ENCODE measurements at places on chromosomes 6 and 20.

DNA sequence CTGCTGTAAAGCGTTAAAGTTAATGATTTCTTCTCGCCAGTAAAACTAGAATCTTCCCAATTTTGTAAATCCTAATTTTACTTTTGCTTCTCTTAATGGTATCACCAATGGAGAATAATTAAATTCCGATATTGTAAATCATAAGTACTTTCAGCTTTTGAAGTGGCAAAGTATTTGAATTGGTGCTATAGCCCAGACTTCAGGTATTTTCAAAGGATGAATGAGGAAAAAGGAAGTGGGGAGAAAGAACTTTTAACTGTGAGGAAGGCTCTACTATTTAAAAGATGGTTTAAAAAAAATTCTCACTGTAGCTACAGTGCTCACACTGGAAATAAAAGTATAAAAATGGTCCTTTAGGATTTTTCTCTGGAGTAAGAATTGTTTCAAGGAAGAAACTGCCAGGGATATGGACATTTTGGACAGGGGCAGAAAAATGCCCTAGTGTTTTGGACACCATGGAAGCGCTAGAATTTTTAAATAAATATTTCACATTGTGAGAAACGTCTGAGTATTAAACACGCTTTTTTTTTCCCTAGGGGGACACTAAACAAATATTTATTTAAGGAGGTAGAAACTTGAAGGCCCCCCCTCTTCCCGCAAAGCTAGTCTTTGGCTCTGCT lies 1.3 kb upstream of the TAB2 start:
- DNase-seq: no peak

DNA sequence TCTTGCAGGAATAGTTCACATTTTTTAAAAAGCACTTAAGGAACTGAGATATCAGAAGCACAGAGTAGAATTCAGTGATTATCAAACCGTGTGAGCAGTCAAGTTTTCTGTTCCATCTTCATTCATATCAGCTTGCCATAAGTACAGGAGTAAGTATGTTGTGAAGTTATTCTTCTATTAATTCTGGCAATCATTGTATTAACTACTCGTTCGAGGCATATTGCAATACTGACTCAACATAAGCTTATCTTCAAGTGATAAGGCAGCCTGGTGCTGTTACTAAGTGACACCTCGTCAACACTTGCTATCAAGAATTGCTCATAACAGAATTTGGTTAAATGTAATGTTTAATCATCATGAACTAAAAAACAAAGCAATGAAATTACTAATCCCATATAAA lies 75.7 kb upstream of the SNX9 start:
- no peak for DNase-seq

DNA sequence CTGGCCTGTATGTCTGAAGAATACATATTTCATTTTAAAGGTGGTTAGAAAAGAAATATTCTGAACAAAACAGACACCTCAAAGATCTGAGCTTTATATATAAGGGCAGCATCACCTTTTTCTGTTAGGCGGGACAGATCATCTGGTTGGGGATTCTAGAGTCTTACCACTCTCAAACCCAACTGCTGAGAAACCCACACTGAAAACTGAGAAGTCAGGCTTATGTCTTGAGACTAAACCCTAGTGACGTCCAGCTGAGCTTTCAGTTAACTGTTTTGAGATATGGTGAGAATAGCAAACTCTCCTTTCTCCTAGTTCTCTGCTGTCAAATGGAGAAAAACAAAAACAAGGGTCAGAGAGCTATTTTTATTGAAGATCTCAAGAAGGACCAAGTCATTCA lies 63.7 kb upstream of the CCN6 start:
- DNase-seq: no peak

- no peak for DNase-seq
These were observed 642.1 kb downstream of the EPHA7 start for GRCh38 chr6:92777146-92777740.

DNA sequence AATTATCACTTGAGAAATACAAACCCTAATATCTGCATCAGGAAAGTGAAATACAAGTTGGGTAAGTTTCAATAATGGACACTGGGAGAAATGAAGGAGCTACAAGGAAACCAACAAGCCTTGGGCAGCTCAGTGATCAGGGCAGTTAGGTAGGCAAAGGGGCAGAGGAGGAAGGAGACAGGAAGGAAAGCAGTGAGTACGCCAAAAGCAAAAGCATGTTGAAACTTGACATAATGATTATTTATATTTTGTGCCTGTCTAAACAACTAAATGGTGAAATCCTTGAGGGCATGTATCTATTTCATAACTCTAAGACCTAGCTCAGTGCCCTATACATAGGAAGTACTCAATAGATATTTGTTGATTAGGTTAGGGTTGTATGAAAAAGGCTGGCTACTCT lies 23.3 kb downstream of the PXT1 start:
- no peak for DNase-seq

DNA sequence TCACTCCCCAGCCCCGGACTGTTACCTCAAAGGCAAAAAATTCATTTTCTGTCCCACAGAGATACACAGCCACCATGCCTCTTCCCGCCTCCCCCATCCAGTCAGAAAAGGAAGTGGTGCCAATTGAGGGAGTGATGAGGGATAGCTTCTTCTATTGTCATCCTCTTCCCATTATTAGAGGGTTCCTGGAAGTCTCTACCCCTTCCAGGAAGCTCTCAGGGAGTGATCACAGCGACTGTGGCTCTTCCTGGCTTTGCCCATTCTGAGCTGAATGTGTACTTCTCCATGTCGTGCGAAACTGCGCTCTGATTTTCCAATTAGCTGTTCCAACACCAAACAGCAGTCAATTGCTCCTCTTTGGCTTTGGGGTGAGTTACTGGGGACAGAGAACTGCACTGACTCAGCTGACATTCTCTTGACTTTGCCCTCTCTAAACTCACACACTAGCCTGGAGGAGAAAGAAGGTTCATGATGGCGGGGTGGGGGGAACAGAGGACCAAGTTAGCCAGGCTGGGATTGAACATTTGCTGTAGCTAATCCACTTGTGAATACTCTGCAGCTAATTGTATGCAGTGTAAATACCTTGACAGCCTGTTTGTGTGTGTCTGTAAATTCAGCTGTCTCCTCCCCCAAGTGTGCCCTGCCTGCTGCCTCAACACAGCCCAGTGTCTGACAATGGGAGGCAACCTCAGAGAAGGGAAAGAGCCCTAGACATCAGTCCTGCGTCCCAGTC lies 2.4 kb upstream of the MDGA1 start:
- DNase-seq: no peak

DNA sequence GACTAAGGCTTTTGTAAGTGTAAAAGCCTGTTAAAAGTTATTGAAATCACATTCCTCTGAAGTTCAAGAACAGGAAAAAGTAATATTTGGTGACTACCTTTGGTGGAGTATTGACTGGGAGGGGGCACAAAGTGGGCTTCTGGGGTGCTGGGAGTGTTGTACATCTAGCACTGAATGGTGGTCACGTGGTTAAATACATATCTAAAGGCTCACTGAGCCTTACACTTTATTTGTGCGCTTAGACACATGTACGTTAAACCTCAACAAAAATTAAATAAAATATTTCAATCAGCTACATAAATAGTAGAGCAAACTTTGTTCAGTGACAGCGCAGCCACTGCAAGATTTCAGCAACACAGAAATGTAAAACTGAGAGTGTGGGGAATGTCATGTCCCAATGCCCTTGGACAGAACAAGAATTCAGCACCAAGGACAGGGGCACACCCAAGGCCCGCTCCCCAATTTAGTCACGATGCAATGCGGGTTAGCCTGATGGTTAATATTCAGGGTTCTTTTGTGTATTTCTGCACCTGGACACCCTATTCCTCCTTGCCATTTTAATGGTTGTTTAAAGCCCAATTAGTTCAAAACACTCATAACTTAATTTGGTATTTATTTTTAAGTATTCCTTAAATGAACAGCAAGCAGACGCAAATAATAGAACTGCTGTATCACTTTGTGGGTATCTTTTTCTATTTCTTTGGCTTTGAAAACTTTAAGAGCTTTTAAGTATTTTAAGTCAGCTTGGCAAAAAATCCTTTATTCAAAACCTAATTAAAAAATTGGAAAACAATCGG lies 37.4 kb downstream of the ANGPT4 start:
- no peak for DNase-seq

DNA sequence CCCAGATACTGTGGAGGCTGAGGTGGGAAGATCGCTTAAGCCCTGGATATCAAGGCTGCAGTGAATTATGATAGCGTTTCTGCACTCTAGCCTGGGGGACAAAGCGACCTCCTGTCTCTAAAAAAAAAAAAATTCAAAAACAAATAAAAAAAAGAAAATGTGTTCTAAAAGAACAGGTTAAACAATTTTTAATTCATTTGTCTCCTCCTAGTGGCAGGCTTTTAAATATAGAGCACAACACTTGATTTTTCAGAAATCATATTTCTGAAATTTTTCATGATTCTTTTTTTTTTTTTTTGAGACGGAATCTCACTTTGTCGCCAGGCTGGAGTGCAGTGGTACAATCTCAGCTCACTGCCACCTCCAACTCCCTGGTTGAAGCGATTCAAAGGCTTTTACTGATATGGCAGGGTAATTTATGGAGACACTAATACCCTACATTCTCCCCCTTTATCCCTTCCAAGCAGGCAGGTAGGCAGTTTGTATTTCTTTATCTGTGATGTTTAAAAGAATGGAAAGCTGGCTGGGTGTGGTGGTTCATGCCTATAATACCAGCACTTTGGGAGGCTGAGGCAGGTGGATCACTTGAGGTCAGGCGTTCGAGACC lies 8.7 kb upstream of the GTF3C6 start:
- no peak for DNase-seq

DNA sequence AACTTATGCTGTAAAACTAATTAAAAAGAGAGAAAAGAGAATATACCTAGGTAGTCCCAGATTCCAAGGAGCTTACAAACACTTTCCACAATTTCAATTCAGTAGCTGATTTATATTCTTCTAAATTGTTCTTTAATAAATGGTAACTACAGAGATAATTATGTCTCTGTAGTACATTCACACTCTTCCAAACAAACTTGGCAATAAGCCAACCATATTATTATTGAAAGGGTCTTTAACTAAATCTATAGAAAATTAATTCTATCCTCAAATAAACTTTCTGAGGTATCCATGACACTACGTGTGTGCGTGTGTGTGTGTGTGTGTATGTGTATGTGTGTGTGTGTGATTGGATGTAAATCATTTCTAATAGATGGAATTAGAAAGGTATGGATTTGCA lies 217.4 kb upstream of the EYS start:
- no peak for DNase-seq

DNA sequence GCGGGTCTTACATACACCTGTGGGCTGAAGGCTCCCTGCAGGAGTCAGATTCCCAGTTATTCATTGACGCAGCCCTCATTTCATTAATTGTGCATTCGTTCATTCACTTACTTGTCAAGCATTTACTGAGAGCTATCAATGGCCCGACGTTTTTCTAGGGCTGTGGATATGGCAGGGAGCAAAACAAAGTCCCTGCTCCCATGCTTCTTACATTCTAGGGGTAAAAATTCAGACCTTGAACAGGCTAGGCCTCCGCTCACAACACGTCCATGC lies 369 bp upstream of the NSFL1C start:
- no peak for DNase-seq

DNA sequence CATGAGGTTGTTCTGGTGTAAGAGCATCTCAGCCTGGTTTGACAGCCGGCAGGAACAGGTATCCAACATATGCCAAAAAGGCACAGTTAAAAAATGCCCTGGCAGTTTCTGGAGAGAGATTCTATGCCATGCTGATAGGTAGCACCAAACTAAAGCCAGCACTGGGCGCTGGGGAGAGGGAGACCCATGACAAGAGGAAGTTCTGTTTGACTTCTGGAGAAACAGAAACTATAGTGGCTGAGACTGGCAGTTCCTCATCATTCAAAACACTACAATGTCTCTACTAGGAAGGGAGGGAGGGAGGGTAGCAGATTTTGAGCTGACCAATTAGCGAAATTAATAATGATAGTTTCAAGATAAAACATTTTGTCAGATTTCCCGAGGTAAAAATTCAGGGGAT lies 174.1 kb downstream of the ADAT2 start:
- DNase-seq: no peak

- DNase-seq: no peak
These were observed 62.1 kb upstream of the ZNF217 start for GRCh38 chr20:53655625-53656292.

- no peak for DNase-seq
These were observed 17.5 kb downstream of the OPRM1 start for GRCh38 chr6:154056536-154056935.

GRCh38 chr6:9332241-9332780 lies 897.0 kb upstream of the SLC35B3 start:
- DNase-seq: no peak

GRCh38 chr20:19603376-19603750 lies 154.7 kb upstream of the RIN2 start:
- DNase-seq: no peak

DNA sequence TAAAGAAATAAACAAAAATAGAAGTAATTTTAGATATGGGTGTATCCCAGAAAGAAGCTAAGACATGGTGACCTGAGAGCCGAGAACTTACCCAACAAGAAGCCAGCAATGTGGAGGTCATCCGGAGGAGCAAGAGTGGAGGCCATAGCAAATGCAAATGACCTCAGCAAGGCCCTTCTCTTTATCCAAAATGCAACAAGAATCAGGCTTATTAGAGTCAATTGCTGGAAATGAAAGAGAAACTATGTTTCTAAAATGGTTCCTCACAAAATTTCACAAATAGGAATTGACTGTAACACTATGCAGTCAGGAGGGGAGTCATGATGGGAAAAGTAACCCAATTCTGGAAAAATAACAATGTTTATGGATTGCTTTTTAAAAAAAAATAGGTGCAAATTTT lies 90.4 kb downstream of the TNFAIP3 start:
- DNase-seq: no peak

GRCh38 chr6:167475947-167476346 lies 151.1 kb downstream of the TTLL2 start:
- DNase-seq: no peak

- DNase-seq: no peak
These were observed 14.2 kb upstream of the PPP1R16B start for GRCh38 chr20:38791291-38791690.

GRCh38 chr6:9412951-9413559 lies 977.7 kb upstream of the SLC35B3 start:
- DNase-seq: no peak

DNA sequence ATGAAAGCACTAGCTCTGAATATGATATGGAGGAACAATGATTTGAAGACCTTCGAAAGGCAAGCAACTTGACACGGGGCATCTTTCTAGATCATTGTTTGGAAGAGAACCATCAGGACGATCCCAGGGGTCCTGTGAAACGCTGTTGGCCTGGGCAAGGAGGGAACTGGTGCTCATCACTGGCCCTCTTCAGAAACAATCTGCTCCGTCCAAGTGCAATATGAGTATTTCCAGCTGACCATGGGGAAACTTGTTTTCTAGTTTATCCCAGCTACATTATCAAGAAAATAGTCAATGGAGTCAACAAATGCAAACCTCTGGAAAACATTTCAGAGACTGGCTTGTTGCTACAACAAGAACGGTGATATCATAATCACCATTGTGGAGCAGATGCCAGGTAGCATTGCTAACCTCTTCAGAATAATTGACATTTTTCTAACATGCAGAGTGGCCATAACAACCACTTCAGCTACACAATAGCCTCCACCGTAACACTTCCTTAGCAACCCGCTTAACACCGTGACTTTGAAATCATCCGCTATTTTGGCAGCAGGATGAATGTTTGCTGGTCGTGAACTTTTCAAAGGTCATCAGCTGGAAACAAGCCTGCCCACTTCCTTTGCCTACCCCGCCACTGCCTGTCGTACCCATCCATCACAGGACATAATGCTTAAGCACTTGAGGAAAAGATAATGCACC lies 112.0 kb upstream of the PDE10A start:
- DNase-seq: no peak

GRCh38 chr6:160015778-160016684 lies 47.1 kb downstream of the IGF2R start:
- no peak for DNase-seq

All from AG04450 (cell line).